AG09309 (cell line): ENCODE measurements at places on chromosomes 6 and 20.
A peak's percentile ranks its signal among the peaks of the same experiment; 100 is the strongest.

DNA sequence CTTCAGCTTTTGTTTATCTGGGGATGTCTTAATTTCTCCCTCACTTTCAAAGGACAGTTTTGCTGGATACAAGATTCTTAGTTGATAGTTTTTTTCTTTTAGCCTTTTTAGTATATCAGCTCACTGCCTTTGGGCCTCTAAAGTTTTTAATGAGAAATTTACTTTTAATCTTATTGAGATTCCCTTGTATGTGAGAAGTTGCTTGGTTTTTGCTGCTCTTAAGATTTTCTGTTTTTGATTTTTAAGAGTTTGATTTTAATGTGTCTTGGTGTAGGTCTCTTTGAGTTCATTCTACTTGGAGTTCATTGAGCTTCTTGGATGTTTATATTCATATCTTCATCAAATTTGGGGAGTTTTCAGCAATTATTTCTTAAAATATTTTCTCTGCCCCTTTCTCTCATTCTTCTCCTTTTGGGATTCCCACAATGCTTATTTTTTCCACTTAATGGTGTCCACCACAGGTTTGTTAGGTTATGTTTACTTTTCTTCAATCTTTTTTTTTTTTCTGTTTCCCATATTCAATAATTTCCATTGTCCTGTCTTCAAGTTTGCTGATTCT is 19.6 kb upstream of the TGM6 start:
- DNase-seq = no peak

- DNase-seq = no peak
These were observed 2.3 kb downstream of the PREX1 start for GRCh38 chr20:48825566-48825920.

GRCh38 chr20:43755390-43755789 is 28.6 kb upstream of the GTSF1L start:
- DNase-seq = peak; percentile 50

- no peak for DNase-seq
These were observed 13.6 kb downstream of the NOL4L start for GRCh38 chr20:32571566-32571965.

DNA sequence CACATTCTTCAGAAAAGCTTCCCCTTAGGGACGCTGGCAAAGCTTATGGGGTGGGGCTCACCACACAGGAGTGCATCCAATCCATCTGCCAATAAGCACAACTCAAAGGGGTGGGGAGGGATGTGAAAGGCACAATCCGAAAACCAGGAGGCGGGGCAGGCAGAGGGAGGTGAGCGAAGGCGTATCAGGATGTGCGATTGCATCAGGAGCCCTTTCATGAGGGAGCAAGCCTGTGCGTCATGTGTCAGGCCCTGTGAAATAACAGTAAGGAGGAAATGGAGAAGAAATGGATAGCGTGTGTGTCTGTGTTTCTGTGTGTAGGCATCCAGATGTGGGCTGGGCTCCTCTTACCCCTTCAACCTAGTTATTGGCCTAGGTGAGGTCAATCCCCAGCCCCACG is 382.4 kb upstream of the CDH4 start:
- DNase-seq = no peak

DNA sequence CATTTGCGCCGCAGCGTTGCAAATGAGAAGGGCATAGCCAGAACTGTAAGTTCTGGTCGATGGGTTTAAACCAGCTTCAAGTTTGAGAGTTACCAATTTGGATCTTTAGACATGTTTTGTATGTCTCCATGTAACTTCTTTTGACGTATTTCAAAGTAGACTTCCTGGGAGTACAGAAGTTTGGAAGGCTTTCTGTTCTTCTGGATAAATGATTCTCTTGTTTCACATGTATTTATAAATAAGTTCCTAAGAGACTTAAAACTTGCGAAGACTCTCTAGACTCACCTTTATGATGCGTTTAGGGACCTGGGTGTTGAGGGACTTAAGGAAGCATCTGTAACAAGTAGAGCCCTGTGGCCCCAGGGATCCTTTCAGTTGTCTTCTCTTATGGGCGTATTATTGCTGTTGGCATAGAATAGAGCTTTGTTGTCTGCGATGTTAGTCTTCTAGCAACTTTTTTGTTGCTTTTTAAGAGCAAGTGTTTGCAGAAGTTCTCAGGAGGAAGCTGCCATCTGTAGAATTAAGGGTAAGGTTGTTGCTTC is 1.3 kb downstream of the CDYL start:
- DNase-seq = no peak

DNA sequence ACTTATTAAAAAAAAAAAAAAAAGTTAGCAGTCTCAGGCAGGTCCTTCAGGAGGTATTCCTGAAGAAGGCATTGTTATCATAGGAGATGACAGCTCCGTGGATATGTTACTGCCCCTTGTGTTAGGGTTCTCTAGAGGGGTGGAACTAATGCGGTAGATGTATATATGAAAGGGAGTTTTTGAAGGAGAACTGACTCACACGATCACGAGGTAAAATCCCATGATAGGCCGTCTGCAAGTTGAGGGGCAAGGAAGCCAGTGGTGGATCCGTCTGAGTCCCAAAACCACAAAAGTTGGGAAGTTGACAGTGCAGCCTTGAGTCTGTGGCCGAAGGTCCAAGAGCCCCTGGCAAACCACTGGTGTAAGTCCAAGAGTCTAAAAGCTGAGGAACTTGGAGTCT is 103.4 kb downstream of the TULP4 start:
- DNase-seq = no peak

- no peak for DNase-seq
These were observed 50.6 kb downstream of the PDSS2 start for GRCh38 chr6:107408714-107409113.

DNA sequence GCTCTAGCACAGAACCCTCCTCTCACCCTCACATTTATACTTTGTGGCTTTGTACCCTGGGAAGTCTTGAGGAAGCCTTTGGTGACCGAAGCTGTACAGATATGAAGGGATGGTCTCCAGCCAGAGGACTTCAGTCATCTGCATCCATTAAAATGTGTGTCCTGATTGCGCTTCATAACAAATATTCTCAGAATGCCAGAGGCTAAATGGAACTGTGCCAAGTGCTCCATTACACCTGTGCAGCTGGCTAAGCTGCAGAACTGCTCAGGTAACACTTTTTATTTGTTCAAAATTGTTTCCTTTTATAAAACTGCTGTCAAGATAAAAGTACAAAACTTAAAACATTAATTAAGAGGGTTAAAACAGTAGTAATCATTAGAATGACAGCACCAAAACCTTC is 22.3 kb downstream of the TPBG start:
- DNase-seq = no peak
